Right atrium auricular region (tissue), 2 donors: ENCODE measurements at places on chromosomes 3 and 15.

- no peak overlapping the region for H3K27ac ChIP-seq
- no peaks in the 10 kb centered on the region for H3K36me3 ChIP-seq
- H3K27me3 ChIP-seq = no peaks in the 10 kb centered on the region
- H3K4me3 ChIP-seq = no peak overlapping the region
- no peaks in the 10 kb centered on the region for H3K4me1 ChIP-seq
Measured at GRCh38 chr3:31379598-31379997, 153.1 kb upstream of the STT3B start.

GRCh38 chr15:100651253-100651652 is 48.9 kb downstream of the ASB7 start:
- no peak overlapping the region for H3K27ac ChIP-seq
- DNase-seq = no peak
- no peak overlapping the region for H3K4me3 ChIP-seq
- H3K4me1 ChIP-seq = no peaks in the 10 kb centered on the region
- peaks cover 9% of the 10 kb centered on the region for H3K36me3 ChIP-seq
- no peaks in the 10 kb centered on the region for H3K27me3 ChIP-seq

GRCh38 chr3:17817545-17817944 is 75.1 kb upstream of the TBC1D5 start:
- H3K4me1 ChIP-seq = no peaks in the 10 kb centered on the region
- no peaks in the 10 kb centered on the region for H3K36me3 ChIP-seq
- DNase-seq = no peak
- H3K27me3 ChIP-seq = no peaks in the 10 kb centered on the region
- no peak overlapping the region for H3K4me3 ChIP-seq

DNA sequence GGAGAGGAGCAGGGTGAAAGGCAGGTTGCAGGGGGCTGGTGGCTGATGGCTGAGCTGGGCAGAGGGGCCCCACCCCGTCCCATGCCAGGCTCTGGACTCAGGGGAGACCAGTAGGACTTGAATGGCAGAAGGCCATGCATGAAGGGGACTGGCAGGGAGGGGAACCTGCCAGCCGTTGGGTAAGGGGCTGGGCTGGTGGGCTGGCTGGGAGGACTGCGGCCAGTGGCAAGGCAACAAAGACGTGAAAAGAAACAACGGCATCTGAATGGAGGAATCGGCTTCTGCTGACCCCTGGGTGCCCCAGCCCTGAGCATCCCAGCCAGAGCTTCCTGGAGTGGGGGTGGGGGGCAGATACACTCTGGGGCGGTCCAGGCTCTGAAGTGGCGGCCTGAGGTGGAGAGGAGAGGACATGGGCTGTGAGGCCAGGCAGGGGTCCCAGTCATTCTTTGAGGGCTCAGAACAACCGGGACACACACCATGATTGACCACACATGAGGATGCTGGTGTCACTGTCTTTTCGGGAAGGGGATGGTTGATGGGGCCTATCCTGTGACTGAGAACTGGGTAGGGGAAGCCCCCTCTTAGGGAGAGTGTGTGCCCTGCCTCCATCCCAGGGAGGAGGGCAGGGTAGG is 11.7 kb downstream of the GLYCTK start:
- H3K4me3 ChIP-seq = no peak overlapping the region
- no peak for DNase-seq
- H3K27me3 ChIP-seq = no peaks in the 10 kb centered on the region
- H3K36me3 ChIP-seq = no peaks in the 10 kb centered on the region

GRCh38 chr15:63114465-63114864 is 7.2 kb upstream of the LACTB start:
- H3K4me1 ChIP-seq = no peaks in the 10 kb centered on the region
- H3K27ac ChIP-seq = no peak overlapping the region
- H3K27me3 ChIP-seq = no peaks in the 10 kb centered on the region
- H3K4me3 ChIP-seq = no peak overlapping the region
- no peaks in the 10 kb centered on the region for H3K36me3 ChIP-seq

DNA sequence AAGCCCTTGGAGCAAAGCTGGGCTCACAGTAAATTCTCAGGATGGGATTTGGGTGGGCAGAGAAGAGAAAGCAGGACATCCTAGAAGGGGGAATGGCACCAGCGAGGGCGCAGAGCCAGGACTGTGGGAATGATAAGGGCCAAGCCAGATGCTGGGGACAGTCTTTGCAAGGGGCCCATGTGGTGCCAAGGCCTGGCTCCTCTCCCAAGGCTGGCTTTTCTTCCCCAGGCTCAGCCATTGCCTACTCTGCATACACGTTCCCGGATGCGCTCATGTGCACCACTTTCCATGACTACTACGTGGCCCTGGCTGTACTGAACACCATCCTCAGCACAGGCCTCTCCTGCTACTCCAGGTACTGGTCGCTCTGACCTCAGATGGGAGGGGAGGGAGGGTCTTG is 24.7 kb upstream of the KIF23 start:
- peak; percentile 40 for DNase-seq
- no peaks in the 10 kb centered on the region for H3K36me3 ChIP-seq
- no peaks in the 10 kb centered on the region for H3K4me1 ChIP-seq
- no peak overlapping the region for H3K27ac ChIP-seq
- no peak overlapping the region for H3K4me3 ChIP-seq
- H3K27me3 ChIP-seq = no peaks in the 10 kb centered on the region

DNA sequence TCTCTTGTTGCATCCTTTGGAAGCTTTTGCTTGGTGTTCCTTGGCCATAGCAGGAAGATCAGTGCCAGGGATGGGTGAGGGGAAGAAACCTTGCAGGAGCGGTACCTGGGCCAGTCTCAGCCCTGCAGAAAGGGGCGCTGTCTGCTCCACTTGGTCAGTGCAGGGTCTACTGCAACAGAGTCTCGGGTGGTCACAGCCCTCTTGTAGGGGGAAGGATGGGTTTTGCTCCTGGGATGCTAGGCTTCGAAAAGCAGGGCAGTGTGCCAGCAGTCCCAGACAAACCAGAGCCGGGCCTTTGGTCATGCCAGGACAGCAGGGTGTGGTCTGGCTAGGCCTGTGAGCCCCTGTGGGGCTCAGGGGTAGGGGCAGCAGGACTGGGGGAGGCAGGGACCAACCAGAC is 186.7 kb downstream of the APBA2 start:
- no peaks in the 10 kb centered on the region for H3K27me3 ChIP-seq
- DNase-seq = no peak
- no peak overlapping the region for H3K27ac ChIP-seq
- H3K36me3 ChIP-seq = no peaks in the 10 kb centered on the region
- H3K4me1 ChIP-seq = no peaks in the 10 kb centered on the region

DNA sequence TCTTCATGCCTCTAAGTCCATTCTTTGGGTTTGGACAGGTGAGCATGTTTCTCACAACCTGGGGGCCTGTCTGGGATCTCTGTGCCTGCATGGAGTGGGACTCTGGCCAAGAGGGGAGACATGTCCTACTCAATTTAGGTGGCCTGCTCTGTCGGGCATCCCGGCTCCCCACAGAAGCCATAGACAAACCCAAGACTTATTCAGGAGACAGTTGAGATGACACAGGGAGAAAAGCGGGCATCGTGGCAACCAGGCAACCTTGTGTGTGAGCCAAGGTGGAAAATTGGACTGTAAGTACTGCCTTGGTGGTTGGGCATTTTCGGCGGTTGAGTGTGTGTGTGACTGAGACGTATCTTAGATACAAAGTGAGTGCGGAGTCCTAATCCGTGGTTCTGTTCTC is 40.5 kb downstream of the PPCDC start:
- peak; percentile 57 for DNase-seq
- peak overlapping the region; percentile 52 for H3K27ac ChIP-seq
- no peaks in the 10 kb centered on the region for H3K4me1 ChIP-seq
- H3K36me3 ChIP-seq = no peaks in the 10 kb centered on the region
- H3K4me3 ChIP-seq = no peak overlapping the region
